Stimulated activated CD8-positive, alpha-beta memory T cell treated with anti-CD3 and anti-CD28 coated beads, Interleukin-4, amount 100 ng/mL, for 4 hours (primary cell): ENCODE measurements at places on chromosomes 2 and 18.

- DNase-seq, result no peak
Observed at GRCh38 chr2:56801214-56801613, 617.4 kb downstream of the CCDC85A start.

GRCh38 chr2:153477636-153478288, 800 bp downstream of the RPRM start:
- no peak for DNase-seq

GRCh38 chr2:241900251-241901017, 30.9 kb downstream of the RTP5 start:
- DNase-seq, result no peak

DNA sequence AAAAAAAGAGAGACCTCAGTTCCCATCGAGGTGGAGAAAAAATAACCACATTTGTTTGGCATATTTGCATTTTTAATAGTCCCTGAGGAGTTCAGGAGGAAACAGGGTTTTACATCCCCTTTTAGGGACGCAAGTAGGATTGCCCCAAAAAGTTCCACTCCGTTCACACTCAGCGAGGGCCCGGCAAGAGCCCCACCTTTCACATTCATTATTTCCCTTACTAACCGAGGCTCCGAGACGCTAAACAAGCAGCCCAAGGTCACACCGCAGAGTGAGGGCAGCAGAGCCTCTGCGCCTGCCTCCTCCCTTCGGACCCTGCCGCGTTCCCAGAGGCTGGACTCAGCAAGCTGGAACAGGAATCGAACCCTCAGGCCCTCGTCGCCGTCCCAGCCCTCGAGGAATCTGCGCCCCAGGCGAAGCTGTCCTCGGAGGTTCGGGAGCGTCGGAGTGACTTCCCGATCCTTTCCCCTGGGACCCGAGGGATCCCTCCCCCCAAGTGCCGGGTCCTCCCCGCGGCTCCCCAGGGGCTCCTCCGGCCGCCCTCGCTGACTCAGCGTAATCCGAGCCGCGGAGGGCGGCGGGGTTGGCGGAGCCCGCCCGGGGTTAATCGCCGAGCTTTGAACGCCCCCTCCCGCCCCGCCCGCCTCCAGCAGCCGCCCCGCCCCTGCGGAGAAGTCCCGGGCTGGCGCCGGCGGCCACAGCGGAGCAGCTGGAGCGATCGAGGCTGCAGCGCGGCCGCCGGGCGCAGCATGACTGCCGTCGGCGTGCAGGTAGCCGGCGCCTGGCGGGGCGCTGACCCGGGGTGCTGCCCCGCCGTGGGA, at the start of gene TMEM37:
Gene TMEM37 (plus strand): TSS at position 700 of the 821 bp plus-strand sequence. CDS start 50 bp downstream, at position 750.
- DNase-seq, result no peak

DNA sequence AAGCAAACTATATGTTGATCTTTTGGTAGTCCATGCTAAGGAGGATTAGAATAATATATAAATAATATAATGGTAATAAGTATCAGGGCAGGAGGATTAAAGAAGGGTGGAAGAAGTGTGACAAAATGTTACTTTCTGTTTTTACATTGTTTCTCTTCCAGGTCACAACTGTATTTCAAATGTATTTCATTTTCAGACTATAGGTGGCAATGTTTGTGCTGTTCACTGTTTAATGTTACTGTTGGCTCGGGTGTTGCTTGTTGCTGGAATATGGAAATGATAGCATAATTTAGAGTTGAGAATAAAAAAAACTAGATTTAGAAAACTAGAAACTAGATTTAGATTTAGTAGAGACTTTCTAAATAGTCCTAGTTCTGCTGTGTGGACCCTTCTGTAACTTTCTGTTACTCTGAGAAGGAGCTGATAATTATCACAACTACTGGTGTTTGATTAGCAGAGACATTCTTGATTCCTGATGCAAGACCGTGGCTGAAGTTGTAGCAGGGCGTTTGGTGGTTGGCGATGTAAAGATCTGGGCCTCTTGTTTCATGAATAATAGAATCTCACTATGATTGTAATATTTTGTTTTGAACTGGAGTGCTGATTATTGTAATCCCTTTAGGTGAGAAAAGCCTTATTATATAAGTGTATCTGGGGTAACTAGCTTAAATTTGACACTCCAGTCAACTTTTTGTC, 7.9 kb downstream of the NEDD4L start:
- no peak for DNase-seq

GRCh38 chr2:191637182-191638078, 40.5 kb upstream of the NABP1 start:
- no peak for DNase-seq

DNA sequence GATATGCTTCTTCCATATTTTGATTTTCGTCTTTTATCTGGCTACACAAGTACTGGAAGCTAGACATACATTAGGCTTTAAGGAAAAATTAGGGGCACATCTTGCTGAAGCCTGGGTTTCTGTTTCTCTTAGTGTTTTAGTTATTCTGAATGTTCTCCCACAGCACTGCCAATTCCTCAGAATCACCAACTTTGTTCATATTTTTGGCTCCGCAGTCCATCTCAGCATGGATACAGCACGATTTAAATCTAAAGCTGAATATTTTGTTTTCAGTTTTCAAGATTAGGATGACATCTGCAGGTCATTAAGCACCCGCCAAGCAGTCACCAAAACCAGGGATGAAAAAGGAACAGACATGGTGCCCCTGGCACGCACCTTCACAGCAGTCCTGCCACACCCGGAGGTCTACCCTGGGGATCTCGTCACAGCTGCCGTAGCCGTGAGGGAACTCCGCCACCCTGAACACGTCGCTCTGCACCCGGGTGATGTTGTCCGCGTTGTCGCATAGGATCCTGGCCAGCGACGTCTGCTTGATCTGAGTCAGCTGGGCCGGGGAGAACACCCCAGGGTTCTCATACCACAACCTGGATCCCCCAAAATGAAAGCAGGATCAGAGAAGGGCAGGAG, 101.2 kb downstream of the PXDN start:
- DNase-seq, result no peak
